ENCODE measurements at places on chromosomes 2 and 18.

DNA sequence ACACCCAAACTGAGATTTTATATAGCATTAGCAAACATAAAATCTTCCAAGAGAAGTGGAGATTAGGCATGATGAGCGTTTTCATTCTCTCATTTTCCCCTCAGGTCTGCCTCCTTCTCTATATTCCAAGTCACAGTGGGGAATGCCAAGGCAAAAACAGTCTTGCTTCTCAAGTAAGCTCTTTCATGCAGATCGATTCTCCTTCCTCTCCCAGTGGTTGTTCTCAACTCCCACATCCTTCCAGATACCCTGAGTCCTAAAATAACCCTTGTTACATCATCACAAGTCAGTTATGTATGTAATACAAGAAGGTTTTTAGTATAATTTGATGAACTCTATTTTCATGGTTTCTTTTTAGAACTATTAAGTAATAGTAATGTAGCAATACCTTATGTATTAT lies 150.6 kb downstream of the TXNL1 start:
- DNase-seq: no peak

DNA sequence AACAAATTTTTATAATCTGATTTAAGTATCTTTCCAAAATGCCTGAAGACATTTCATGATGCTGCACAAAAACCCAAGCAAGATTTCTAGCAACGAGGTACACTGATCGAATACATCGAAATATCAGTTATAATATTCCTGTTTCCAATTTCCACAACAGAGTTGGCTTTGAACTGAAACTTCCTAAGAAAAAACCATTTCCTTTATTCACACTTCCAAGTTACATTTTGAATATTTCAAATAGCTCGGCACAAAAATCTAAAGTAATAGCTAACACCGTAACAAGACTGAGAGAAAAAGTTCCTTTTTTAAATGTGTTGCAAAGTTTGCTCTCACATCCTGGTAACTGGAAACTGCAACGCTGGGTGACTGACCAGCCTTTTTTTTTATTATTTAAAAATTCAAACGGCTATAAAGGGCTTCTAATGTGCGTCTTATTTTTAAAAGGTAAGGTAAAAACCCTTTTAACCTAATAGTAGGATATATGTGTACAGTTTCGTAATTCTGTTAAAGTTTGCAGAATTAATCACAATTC lies 1.7 kb downstream of the HNRNPLL start:
- peak; percentile 28 for DNase-seq

- DNase-seq: no peak
Observed at GRCh38 chr2:234422981-234423431, 73.9 kb downstream of the ARL4C start.

DNA sequence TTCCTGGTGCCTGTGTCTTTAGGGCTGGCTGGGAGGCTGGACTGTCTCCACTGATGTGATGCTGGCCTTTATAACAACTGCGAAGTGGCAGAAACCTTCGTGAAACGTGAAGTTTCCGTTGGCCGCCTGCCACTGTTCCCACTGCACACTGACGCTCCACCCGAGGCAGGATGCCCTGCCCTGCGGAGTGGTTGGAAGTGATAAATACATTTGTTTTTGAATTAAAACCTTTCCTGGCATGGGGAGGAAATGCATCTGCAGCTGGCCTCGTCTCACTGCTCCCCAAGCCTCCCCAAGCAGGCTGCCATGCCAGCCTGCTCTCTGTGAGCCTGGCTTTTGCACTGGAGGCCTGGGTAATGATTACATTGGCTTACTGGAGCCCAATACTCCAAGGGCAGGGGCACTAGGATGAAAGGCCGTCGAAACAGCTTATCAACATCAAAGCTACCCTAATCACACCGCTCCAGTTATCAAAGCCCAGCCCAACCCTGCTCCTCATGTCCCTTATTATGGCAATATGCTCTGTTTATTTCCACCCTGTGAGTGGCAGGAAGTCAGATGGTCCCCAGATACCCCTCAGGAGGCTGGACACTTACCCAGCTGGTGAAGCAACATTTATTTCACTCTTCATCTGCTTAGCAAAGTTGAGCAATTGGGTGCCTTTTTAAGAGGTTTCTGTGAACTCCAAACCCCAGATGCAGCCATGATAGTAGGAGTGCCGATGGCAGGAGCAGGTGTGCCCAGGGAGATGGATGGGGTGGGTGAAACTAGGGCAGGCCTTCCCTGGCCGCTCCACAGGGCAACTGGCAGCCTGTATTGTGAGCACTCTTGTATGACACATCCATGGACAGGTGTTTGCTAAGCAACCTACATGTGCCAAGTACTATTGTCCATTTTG lies 97.4 kb upstream of the ITGA6 start:
- no peak for DNase-seq

- DNase-seq: peak; percentile 78
Observed at GRCh38 chr2:70686577-70687460, 81.2 kb downstream of the ADD2 start.
